CD4-positive, alpha-beta T cell treated with Interleukin-4 for 4 hours (primary cell): ENCODE measurements at places on chromosomes 12 and 14.

- DNase-seq: no peak
Observed at GRCh38 chr12:48901278-48901677, 24.0 kb downstream of the FKBP11 start.

GRCh38 chr12:67884596-67884995 is 104.7 kb upstream of the IFNG-AS1 start:
- DNase-seq: no peak

DNA sequence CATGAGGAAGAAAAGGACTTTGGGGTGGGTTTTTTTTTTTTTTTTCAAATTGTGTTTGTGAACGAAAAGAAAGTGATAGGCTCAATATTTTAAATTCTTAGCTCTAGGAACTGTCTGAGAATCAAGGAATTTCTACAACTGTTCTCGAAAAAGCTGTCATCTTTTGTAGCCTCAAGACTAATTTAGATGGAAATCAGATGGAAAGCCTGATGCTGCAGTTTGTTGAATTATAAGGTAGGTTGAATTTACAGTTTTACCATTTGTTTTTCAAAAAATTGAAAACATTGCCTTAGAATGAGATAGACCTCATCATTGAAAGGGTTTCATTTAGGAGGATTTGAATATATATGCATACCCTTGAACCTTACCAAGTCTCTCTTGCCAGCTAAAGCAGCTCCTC is 109.3 kb upstream of the TRHDE start:
- no peak for DNase-seq

DNA sequence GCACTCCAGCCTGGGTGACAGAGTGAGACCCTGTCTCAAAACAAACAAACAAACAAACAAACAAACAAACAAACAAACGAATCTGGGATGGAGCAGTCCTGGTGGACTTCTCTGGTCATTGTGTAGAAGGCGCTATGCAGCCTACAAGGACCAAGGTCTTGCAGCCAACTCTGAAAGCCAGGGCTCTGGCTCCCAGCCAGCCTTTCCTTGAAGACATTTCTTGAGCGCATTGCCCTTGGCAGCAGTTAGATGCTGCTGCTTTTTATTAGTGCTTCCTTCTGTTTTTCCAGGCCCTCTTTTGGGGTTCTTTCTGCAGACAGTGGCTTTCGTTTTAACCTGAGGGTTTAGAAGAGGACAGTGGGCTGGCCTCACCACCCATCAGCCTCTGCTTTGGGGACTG is 20.2 kb downstream of the CCDC177 start:
- no peak for DNase-seq

DNA sequence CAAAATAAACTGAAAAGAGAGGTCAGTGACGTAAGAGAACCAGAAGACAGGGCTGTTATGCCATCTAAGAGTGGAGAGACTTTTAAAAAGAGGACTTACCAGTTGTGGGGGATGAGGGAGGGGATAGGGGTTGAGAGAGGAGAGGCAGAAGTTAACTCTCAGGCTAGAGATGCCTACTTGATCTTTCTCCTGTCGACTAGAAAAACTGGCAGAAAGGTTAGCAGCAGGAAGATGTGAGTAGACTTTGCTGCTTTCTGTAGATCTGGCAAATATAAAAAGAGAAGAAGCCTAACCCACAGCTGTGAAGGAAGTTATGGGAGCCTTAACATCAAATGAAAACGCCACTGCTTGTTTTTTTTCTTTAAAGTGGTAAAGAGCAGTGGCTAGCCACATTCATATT is 10.7 kb downstream of the CREBL2 start:
- peak; percentile 61 for DNase-seq

GRCh38 chr12:70551731-70552130 is 85.5 kb downstream of the PTPRB start:
- DNase-seq: no peak

GRCh38 chr14:47485421-47485820 is 190.0 kb downstream of the MDGA2 start:
- no peak for DNase-seq

- peak; percentile 55 for DNase-seq
Observed at GRCh38 chr12:113088971-113089756, 32.6 kb downstream of the DTX1 start.

DNA sequence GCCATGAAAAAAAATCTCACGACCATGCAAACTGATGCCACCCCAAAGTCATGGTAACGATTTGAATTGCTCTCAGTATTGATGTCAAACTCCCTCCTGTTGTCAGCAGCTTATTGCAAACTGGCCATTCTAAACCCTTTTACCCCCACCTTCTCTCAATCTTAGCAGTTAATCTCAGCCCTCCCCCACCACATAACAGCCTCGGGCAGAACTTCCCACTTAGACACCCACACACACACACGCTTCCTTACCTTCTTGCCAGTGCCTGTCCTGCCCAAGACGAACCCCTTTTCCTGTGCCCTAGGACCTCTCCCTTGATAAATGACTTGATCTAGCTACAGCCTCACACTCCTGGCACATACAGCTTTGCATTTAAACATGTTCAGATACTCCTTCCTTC is 56.6 kb downstream of the GPATCH2L start:
- DNase-seq: no peak
